ENCODE measurements at places on chromosomes 5 and 9. TPM values are rescaled to one million over a fixed set of nuclear protein-coding genes. Genes with fewer than 3 reads are reported as not detected.
A peak's percentile ranks its signal among the peaks of the same experiment; 100 is the strongest.

Gene JADE2
- total RNA-seq, result 28.0 TPM

DNA sequence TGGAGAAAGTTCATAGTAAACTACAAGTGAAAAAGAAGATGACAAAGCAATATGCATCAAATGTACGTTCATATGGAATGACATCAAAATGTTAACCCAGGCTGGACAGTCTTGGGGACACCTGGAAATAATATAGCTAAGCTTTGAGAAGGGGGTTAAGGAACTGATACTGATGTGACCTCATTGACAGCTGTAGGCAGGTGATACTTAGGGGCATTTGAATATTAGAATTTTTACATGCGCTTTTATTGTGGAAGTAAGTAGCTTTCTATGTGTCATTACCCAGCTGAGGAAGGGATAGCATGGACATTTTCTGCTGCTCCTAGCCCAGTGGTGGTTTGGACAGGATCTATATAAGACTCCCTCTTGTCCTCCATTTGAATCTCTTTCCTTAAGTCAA, 299.7 kb downstream of the CWC27 start:
- no peak for DNase-seq

- peak; percentile 50 for DNase-seq
These were observed 9.1 kb downstream of the SMIM3 start for GRCh38 chr5:150787656-150788055.

Gene C9
- total RNA-seq, result not detected

GRCh38 chr9:13648068-13648467, 368.6 kb upstream of the MPDZ start:
- DNase-seq, result no peak

DNA sequence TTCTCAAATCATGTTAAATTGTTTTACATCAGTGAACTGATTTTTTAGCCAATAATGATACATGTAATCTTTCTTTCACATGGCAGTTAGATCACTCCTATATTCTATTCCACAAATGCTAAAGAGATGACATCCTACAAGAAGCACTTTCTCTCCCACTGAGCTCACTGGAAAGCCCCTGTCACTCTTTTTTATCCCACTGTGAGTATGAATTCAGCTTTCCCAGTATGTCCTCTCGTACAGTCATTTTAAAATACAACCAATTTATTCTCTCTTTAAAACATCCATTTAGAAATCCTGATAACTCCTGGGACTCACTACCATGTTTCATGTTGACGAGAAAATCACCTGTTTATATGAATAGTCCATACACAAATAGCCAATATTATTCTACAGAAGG, 599.9 kb downstream of the SEMA5A start:
- no peak for DNase-seq

Gene CDKN2A
- total RNA-seq, result 21.8 TPM

DNA sequence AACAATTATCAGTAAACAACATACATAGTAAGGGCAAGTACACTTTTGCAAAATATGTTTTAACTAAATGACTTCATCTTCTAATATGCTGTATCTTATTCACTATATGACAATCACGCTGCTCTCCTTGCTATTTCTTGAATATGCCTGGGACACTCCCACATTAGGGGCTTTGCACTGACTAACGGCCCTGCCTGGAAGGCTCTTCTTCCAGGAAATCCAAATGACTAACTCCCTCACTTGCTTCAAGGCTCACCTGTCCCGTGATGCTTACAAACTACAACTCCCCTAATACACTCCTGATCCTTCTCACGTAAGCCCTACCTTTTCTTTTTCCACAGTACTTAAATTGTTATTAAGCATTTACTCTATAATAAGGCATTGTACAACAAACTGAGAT, 10.6 kb downstream of the ERP44 start:
- no peak for DNase-seq

DNA sequence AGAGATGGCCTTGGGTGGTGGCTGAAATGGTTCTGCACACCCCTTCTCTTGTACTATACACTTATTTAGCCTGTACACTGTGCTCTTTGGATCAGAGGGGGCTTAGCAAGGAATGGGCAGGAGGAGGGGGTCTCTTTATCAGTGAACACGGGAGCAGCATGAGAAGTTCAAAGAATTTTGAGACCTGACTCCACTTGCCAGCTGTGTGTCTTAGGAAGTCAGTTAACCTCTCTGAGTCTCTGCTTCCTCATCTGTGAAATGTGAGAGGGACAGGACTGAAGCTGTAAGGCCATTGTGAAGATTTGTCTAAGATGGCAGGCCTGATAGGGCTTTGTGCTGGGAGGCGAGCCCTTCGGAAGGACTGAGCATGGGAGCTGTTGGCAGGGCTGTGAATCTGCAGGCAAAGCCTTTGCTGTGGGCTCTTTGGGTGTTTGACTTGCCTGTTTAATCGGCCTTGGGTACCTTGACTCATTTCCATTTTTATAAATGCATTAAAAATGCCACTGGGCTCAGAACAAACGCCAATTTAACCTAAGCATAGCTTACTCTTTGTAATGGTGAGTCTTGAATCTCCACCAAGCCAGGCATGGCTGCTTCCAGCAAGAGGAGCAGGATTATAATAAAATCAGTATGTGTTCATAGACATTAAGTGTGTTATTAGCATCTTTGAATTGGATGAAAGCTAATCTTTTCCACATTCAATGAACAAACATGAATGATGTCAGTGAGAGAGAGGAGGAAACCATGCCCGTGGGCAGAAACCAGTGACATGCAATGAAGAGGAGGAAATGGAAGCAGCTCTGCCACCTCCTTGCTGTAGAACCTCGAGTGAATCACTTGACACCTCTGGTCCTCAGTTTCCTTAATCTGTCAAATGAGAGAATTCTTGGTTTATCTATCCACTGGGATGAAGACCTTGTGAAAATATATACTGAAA, 89.4 kb downstream of the MACROH2A1 start:
- DNase-seq, result no peak

Gene SLC1A1
- total RNA-seq, result 41.7 TPM

GRCh38 chr5:2032432-2032831, 149.7 kb upstream of the IRX4 start:
- DNase-seq, result no peak

DNA sequence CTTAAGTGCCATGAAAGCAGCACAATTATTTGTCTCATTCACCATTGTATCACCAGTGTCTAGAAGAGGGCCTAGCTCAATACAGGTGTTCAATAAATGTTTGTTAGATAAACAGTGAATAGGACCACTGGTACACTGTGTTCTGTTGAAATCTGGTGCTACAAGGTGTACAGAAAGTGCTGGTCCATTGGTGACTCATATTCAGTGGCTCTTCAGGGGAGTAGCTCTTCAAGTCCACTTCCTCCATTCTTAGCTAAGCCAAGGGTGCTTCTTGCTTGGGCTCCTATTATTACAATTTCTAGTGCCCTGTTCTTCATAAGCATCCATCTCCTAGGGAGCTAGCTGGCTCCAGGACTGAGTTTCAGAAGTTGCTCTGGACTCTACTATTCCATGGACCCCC, 6.4 kb upstream of the FCHO2 start:
- no peak for DNase-seq

DNA sequence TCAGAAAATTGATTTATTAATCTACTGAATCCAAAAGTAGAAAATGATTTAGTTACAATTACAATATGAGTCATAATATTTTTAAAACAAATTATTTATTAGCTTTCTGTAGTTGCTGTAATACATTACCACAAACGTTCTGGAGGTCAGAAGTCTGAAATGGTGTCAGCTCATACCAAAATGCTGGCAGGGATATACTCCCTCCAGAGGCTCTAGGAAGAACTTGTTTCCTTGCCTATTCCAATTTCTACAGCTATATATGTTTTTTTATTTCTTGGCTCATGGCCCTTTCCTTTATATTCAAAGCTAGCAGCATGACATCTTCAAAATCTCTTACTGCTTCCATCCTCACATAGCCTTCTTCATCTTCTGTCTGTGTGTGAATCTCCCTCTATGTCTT, 667.9 kb upstream of the ITGA1 start:
- no peak for DNase-seq

DNA sequence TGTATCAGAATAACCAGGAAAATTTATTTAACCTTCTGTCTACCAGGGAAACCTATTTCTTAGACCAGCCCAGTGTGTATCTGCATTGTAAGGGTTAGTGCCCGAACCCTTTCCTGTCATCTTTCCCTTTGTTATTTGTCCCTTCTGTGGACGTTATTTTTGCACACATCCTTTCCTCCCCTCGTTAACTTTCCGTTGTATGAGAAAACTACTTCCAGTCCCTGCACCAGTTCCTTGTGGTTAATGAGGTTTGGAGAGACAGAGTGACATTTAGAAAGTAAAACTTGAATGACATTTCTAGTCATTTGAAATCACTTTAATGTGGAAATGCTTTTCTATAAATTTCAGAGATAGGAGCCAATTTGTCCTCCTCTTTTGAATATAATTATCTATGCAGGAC, 4.3 kb upstream of the IFNB1 start:
- DNase-seq, result no peak

- peak; percentile 48 for DNase-seq
These were observed 49.2 kb upstream of the RPL26L1 start for GRCh38 chr5:172909931-172910502.

DNA sequence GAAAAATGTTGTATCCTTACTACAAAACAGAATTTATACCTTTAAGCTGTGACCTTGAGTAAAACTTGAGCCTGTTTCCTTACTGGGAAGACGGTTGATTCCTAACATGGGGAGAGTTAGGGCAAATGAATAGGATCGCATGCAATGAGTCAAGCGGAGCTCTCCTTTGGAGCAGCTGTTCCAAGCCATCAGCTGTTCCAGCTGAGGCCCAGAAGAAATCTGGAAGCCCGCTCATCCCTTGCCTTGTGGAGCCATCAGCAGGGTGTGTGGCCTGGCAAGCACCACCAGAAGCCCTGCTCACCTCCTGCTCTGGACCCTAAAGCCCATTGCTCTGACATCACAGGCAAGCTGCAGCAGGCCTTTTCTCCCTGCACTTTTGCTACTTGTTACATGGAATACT, 8.0 kb downstream of the KIAA1191 start:
- DNase-seq, result no peak

- DNase-seq, result no peak
These were observed 113.2 kb downstream of the PALM2AKAP2 start for GRCh38 chr9:109893241-109893640.

Gene NUTM2G
- not detected for total RNA-seq

DNA sequence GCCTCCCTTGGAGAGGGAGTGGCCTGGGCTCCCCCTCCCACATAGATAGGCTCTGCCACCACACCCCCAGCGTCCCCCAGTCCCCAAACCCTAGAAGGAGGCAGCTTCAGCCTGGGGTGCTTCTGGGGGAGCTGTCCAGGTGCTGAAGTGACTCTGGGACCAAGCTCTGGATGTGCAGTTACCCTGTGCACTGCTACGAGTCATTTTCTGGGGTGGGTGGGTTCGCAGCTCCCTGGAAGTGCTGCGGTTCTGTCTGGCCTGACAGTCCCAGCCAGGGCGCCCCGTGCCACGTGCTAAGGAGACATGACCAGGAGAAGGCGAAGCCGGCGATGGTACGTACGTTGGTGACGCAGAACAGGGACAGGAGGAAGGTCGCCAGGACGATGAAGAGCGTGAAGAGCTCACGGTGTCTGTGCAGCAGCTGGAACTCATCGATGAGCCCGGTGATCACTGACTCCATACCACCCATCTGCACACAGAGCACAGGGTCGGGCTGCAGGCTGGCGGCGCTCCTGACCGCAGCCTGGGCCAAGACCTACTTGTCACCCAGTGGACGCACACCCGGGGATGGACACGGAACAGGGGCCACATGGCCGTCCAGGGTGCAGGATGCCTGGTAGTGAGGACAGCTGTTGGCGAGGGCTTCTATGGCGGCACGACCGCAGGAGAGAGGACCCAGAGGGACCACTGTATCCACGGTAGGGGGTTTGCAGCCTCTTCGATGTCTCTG, 35.7 kb downstream of the SLC6A3 start:
- DNase-seq, result peak; percentile 19

- DNase-seq, result no peak
These were observed 191.7 kb downstream of the AOPEP start for GRCh38 chr9:94918038-94918753.

DNA sequence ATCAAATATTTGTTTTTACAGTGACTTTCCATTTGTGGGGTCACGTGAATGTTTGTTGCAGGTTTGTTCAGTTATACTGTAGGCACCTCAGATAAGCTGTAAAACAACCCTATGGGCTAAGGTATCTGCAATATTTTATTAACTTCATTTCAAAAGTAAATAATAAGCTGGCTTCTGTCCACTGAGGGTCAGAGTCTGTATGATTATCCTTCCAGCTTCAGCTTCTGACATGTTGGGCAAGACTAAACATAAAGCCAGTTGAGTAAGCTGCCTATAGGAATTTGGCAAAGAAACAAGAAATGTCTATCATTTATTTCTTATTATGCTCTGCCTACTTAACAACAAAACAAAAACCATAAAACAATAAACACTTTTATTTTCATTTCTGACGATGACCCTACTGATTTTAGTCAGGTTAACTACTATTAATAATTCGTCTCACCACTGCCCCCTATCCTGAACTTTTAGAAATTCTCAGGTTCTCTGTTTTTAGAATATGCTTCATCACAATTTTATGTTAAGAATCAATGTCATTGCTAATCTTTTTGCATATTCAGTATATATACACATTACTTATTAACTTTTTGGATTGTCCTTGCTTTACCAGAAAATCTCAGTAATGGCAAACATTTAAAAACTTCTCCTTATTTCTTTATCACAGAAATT, 413.6 kb upstream of the ADAMTSL1 start:
- no peak for DNase-seq

Gene DDX46
- total RNA-seq, result 69.7 TPM

Gene RETREG1
- 0.99 TPM for total RNA-seq

- DNase-seq, result peak; percentile 2
These were observed 902.4 kb downstream of the NR2F1-AS1 start for GRCh38 chr5:92678640-92679039.

- DNase-seq, result no peak
These were observed 166.2 kb upstream of the ZNF462 start for GRCh38 chr9:106696804-106697203.

DNA sequence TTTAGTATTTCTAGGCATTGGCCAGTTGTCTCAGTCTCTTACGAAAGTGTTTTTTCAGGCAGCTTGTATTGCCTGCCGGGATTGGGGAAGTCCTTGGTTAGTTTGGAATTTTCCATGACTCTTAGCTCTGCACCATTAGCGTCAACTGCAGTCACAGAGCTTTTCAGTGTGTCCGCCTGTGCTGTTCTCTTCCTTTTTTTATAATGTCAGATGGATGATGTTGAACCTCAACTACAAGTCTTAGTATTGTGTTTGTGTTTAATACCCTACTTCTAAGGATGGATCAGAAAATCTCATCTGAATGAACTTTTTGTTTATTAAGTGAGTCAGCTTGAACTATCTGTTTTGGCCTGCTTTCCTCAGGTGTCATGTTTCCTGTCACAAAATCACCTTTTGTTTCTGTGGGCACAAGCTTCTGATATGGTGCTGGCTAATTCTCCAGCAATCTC, 33.1 kb downstream of the ATP6V0E1 start:
- peak; percentile 90 for DNase-seq

DNA sequence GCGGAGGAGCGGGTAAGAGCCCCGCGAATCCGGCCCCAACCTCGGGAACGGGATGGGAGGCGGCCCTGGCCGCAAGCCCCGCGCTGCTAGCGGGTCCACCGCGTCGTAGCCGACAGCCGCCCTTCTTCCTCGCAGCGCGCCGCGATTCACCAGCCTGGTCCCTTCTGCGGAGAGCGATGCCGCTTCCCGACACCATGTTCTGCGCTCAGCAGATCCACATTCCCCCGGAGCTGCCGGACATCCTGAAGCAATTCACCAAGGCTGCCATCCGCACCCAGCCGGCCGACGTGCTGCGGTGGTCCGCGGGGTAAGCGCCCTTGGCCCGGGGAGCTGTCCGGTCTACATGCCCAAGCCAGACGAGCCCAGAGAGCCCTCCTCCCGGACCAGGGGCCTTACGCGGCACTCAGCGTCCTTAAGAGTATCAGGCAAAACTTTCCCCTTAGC, 335 bp downstream of the ROPN1L start:
- no peak for DNase-seq

GRCh38 chr5:58849223-58849622, 266.3 kb downstream of the RAB3C start:
- no peak for DNase-seq
